DND-41 (cell line): ENCODE measurements at places on chromosomes 5 and 9.

DNA sequence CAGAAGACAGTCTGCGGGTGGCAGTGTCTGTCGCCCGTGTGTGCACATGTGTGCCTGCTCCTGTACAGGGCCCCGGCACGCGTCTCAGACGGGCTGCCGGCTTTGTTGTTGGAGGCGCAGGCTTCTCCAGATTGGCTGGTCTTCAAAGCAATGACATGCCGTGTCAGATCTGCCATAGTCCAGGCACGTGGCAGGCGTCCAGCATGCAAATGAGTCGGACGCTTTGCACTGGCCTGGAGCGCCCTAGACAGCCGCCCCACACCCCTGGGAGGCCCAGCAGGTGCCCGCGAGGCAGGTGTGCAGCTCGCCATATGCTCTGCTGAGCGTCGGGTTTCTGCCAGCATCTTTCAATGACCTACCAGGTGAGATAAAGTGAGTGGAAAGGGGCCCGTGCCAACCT lies 71.5 kb downstream of the GADD45G start:
- DNase-seq: no peak

DNA sequence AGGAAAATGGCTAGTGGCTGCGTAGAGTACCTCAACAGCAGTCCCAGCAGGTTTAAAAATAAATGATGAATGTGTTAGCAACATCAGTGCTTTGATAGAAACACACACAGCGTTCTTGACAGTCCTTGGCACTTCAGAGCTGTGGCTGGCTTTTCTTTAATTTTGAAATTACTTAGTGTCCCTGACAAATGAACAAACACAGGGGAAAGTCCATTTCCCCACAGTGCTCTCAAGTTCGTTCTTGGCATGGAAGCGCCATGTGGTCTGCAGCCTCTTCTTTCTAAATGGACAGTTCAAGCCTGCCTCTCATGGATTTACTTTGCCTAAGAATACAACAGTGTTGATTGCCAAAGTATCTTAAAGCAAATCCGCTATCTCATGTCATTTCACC lies 102.2 kb downstream of the ADAMTS12 start:
- DNase-seq: no peak

- DNase-seq: no peak
Observed at GRCh38 chr5:174145821-174146220, 100.3 kb downstream of the NSG2 start.

GRCh38 chr5:35195472-35195852 lies 34.8 kb downstream of the PRLR start:
- DNase-seq: no peak

GRCh38 chr5:68126886-68127285 lies 88.7 kb upstream of the PIK3R1 start:
- DNase-seq: no peak

- no peak for DNase-seq
Observed at GRCh38 chr5:2451100-2451499, 300.4 kb downstream of the IRX2 start.

DNA sequence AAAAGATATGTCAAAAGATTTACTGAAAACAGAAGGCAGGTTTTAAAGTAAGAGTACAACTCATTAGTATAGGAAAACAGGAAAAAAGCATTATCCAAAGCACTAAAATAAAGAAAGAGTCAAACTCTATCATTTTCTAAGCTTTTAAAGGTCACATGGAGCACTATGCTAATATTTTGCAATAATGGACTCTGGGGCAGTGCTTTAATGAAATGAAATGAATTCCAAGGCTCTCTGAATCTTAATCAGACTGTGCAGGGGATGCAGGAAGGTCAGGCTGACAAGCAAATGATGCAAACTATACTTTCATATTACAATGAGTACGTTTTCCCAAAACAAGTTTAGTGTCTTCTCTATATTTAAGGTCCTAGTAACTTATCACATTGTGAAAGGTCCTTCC lies 981.9 kb upstream of the DMAC1 start:
- DNase-seq: no peak

DNA sequence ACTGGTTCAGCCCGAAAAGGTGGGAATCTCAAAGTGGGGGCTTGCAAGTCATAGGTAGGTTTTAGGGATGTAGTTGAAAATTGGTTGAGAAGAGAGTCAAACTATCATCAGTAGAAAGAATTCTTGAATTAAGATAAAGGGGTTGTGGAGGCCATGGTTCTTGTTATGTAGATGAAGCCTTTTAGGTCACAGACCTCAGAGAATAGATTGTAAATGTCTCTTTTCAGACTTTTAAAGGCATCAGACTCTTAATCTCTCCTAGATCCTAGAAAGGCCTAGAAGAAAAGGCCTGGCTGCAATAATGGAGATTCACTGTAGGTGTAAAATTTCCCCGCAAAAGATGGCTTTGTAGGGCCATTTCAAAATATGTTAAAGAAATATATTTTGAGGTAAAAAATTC lies 96.4 kb downstream of the PSAT1 start:
- no peak for DNase-seq

DNA sequence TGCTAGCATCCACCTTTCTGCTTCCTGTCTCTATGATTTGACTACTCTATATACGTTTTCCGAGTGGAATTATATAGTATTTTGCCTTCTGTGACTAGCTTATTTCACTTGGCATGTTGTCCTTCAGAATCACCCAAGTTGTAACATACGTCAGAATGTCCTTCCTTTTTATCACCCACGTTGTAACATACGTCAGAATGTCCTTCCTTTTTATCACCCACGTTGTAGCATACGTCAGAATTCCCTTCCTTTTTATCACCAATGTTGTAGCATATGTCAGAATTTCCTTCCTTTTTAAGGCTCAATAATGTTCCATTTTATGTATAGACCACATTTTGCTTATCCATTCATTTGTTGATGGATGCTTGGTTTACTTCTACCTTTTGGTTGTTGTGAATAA lies 22.9 kb upstream of the TAS2R1 start:
- no peak for DNase-seq

GRCh38 chr5:164784230-164784629 lies 1278.8 kb downstream of the MAT2B start:
- no peak for DNase-seq

DNA sequence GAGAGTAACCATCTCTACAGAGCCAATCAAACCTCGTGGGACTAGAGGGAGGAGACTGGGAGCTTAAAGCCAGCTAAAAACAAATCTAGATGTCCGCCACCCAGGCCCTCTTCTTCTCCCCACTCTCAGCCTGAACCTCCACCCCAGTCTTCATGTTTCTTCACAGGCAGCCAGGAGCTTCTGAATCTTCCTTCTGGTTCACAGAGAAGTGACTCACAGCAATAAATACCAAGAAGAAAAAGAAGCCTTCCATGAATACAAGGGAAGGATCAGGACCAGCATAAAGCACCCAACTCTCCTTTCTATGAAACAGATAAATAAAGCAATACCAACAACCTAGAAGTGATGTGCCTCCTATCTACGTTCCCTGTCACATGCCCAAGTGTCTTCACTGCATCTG lies 103.3 kb upstream of the SLIT3 start:
- no peak for DNase-seq

- no peak for DNase-seq
Observed at GRCh38 chr9:135023088-135023785, 64.2 kb upstream of the OLFM1 start.

GRCh38 chr5:60340965-60341471 lies 358.9 kb downstream of the DEPDC1B start:
- no peak for DNase-seq

DNA sequence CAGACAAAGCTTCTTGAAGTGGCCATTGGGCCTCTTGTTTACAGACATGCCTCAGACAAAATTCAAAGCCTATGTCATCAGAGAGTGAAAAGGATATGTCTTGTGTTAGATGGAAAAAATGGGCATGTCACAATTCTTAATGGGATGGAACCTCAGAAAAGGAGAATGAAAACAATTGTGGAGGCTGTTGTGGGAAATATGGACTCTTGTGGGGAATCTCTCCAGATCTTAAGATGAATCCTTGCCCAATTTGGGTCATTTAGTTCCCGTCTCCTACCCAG lies 19.5 kb downstream of the SLC22A5 start:
- DNase-seq: no peak

- no peak for DNase-seq
Observed at GRCh38 chr5:177234841-177235240, 68.7 kb downstream of the RAB24 start.

GRCh38 chr5:168153876-168154270 lies 137.6 kb upstream of the WWC1 start:
- DNase-seq: no peak

GRCh38 chr9:75378926-75379325 lies 290.6 kb downstream of the OSTF1 start:
- no peak for DNase-seq

GRCh38 chr5:61327760-61328753 lies 4.0 kb upstream of the ZSWIM6 start:
- no peak for DNase-seq

- DNase-seq: no peak
Observed at GRCh38 chr5:10706326-10706725, 54.7 kb downstream of the DAP start.

DNA sequence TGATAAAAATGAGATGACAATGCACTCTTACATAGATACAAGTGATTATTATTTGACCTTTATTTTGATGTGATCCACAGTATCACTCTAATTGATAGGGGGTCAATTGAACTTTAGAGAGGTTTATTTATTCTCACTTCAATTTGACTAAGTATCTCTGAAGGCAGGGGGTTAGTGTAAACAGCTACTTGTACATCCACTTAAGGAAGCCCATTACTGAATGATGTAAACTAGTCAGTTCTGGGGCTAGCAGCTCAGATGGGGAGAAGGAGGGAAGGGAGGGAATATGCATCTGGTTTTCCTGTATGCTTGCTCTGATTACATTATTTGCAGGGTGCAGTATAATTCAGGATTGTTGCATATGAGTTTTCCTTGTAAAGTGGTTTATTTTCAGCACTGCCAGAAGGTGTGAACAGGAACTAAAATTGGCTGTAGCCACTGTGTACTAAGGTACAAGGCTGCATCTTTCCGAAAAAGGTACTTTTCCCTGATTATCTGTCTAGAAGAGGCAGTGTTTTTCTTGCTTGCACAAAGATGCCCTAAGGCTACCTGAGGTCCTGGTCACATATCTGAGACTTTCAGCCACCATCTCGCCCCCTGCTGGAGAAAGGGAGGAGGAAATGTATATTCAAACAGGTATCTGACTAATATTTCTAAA lies 51.2 kb downstream of the MRPS27 start:
- DNase-seq: peak; percentile 41

DNA sequence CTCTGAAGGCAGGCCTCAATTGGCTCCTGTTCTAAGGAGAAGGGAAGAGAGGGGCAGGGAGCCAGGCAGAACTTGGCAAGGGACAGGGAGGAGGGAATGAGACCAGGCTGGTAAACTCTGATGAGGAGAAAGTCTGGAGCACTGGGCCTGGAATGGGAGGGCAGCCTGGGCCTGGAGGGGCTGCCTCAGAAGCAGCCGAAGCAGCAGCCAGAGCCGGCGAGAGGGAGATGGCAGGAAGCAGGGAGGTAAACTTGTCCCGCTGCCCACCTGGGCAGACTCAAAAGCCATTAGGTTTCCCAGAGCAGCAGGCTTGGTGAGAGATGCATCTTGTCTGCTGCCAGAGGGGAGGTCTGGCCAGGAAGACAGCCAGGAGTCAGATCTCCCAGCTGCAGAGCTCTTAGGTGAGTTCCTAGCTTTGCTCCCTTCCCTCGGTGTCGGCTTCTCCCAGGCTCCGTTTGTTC lies 37.0 kb upstream of the CRB2 start:
- no peak for DNase-seq
